NCI-H446 treated with DMSO at 0.1 percent for 48 hours (cell line): ENCODE measurements at places on chromosomes 6 and 20.

- peak; percentile 10 for DNase-seq
These were observed 97.0 kb downstream of the KCNB1 start for GRCh38 chr20:49385465-49385864.

GRCh38 chr6:111679126-111679858 lies 73.6 kb upstream of the TRAF3IP2 start:
- no peak for DNase-seq

DNA sequence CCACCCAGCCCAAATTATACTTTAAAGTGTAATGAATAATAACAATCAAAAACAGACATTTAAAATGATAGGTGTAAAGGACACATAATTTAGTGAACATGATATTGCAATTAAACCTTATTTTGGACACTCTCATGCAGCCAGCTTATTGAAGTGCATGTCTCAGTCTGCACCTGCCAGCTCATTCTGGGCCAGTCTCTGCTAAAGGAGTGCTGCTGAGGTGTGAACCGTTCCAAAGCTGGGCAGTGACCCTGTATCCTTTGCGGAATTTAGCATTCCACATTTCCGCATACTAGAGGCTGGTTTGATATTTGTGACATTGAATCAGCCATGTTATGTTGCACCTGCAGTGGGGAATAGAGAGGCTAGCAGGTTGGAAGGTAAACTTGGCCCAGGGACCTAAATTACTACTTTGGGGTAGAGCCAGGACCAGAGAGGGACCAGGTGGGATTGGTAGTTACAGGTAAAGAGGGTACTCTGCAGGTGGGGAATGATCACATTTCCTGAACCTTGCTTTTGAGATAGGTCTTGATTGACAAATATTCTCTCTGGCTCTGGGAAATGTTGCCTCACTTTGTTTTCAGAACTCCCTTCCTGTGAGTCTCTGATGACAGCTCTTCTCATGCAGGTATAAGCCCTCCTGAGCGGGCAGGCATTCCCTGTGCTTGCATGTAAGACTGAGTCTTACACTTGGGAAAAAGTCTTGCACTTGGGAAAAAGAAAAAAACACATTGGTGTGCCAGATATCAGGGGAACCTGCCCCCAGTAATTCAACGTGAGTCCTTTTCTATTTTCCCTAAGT lies 26.2 kb downstream of the TULP4 start:
- DNase-seq, result no peak

GRCh38 chr6:23323897-23324296 lies 754.5 kb downstream of the HDGFL1 start:
- no peak for DNase-seq

DNA sequence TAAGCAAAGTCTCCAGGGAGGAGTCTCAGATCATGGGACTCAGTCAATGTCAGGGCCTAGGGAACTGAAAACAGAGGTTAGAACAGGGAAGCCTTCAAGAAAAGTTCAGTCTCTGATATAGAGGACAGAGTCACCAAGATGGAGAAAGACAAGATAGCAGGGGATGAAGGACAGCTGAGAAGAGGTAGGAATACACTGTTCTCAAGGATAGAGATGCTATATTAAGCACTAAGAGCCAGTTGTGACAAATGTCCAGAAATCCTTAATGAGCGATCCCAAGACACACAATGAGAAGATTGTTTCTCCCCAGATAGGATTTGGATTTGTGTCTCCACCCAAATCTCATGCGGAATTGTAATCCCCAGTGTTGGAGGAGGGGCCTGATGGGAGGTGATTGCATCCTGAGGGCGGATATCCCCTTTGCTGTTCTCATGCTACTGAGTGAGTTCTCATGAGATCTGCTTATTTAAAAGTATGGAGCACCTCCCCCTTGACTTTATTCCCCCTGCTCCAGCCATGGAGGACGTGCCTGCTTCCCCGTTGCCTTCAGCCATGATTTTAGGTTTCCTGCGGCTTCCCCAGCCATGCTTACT lies 168.2 kb downstream of the AKAP7 start:
- DNase-seq, result no peak

DNA sequence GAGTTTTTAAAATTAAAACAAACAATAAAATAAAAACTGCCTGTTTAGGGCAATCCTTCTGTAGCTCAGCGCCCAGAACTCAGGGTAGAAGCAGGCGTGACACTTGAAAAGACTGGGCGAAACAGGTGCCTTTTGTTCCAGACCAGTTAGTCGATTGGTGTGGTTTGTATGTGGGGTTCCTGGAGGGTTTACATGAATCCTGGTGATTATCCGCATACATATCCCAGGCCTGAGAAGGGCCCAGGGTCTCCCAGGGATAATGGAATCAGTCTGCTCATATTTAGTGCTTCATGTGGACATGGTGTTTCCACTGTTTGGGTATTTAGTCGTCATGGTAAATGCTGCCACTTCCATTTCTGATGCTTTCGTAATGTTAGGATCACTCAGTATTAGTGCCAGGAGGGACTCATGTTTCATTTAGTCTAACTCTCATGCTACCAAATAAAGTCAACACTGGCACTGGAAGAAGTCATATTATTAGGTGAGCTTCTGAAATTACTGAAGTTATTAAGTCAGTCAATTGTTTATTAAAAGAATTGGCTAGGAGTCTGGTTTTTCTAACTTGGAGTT lies 116.5 kb downstream of the SAMD5 start:
- no peak for DNase-seq

GRCh38 chr20:46268662-46269061 lies 39.6 kb downstream of the CDH22 start:
- no peak for DNase-seq

DNA sequence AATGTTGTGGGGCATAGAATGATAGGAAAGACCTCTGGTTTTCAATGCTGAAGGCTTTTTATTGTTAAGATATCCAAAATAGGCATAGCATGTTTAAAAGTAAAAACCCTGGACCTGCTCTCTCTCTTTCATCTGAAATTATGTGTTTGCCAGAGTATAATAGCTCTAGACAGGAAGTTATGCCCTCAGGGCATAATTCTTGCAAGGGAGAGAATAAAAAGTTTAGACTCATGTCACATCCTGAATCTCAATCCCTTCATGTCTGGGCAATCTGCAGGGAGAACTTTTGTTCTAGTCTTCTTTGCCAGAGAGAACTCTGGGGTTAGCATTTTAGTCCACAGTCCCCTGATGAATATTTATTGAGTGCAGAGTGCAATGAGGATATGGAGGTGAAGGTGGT lies 297.3 kb upstream of the FLRT3 start:
- DNase-seq, result no peak

DNA sequence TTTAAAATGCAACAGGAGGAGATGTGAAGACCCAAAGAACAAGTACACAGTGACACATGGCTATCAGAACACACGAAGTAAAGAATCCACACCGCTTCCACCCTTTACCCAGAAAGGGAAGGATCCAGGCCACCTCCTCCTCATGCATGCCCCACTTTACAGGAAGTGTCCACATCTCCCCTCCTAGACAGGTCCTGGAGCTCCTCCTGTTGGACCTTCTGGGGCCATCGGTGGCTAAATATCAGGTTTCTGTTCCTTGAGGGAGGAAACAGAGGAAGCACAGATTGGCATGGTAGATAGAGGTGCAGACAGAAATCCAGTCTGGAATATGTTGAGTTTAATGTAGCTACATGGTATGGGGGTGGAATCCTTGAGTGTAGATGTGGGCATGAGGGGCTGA lies 10.9 kb downstream of the NINL start:
- DNase-seq, result no peak

- no peak for DNase-seq
These were observed 71.5 kb downstream of the LYRM2 start for GRCh38 chr6:89566930-89567629.

DNA sequence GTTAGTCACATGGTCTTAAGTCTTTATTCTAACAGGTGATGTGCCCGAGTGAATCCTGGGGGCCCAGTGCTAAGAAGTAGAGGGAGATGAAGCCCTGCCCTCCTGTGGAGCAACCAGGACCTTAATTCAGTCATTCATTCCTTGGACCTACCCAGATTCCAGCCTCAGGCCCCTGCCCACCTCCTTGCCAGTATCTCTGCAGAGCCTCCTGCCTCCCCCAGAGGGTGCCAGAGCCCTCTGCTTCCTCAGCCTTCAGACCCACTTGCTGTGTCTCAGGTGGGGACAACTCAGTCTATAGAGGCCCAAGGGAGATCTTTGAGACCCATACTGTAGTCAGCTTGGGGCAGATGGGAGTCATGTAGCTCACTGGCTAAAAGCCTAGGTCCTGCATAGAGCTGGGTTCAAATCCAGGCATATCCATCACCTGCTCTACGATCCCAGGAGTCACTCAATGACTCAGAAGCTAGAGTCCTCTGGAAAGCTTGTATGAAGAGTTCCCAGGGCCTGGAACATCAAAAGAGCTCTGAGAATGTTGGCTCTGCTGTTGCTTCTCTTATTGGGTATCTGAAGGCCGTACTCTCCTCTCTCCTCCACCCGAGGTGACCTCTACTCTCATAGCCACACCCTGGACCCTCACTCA lies 3.9 kb upstream of the SIGLEC1 start:
- DNase-seq, result peak; percentile 8

DNA sequence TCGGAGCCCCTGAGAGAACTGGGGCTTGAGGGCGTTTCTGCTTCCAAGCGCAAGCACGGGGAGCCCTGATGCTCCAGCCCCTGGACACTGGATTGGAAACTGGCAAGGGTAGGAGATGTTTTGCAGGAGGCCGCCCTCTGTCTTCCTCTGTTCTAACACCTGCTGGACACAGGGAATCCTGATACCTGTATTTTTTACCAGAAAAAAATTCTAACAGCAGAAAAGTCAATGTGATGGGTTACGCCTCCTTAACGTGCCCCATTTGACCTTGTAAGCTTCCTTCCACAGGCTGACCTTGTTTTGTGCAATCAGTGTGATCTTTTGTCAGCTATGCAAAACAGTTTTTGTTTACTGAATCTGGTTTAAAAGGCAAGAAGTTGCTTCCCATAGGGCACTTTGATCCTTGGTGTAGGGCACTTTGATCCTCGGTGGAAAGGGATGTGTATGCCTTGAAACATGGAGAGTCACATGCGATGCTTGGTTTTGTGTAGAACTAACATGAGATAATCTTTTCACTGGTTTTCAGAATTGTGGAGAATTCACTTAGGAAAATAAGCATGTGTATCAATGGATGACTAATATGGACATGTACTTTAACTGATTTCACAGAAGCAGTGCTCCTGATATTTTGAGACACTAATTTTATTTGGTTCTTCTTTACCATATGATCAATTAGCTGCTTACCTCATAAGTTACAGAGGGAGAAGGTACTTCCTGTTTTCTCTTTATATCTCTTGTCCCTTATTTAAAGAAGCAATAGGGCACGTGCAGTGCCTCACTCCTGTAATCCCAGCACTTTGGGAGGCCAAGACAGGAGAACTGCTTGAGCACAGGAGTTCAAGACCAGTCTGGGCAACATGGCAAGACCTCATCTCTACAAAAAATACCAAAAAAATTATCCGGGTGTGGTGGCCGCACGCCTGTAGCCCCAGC lies 59.9 kb upstream of the MAP3K4 start:
- no peak for DNase-seq

DNA sequence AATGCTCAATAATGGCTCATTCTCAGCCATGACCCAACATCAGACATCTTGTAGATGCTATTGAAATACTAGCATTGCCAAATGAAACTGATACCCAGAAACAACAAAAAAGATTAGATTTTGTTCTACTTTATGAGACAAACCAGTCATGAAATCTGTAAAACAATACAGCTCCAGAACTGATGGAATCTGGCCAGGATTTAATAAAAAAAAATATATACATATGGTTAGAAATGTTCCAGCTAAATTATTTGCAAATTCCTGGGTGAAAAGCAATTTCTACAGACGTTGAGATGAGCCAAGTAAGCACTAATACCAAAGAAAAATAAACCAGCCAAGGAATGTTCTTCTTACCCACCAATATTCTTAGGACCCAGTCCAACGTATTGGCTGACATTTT lies 201.3 kb downstream of the EPHA7 start:
- DNase-seq, result peak; percentile 19

DNA sequence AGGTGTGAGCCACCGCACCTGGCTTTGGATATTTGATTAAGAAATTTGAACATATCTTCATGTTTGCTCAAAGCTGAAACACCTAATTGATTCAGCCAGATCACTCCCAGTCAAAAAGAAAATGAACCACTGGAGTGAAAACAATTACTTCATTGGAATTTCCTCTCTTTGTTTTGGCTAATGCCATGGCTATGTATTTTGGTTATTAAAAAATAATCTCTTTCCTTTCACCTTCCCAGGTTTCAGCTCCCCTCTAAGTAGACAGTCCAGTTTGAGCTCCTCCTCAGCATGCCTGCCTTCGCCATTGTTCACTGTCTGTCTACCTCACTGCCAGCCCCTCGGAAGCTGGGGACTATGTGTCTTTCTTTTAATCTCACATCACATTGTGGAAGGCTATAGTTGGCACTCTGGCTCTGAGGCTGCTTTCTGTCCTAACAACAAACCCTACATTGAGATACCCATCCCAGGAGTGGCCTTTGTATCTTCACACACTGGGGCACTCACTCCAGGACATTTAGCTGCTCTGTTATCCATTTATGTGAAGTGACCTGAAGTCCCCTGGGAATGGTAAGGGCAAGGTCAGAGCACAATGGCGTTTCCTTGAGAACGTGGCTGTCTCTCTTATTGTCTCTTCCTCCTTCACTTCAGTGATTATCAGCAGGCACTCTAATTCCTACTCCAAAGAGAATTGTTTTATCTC lies 764.0 kb upstream of the CITED2 start:
- no peak for DNase-seq

DNA sequence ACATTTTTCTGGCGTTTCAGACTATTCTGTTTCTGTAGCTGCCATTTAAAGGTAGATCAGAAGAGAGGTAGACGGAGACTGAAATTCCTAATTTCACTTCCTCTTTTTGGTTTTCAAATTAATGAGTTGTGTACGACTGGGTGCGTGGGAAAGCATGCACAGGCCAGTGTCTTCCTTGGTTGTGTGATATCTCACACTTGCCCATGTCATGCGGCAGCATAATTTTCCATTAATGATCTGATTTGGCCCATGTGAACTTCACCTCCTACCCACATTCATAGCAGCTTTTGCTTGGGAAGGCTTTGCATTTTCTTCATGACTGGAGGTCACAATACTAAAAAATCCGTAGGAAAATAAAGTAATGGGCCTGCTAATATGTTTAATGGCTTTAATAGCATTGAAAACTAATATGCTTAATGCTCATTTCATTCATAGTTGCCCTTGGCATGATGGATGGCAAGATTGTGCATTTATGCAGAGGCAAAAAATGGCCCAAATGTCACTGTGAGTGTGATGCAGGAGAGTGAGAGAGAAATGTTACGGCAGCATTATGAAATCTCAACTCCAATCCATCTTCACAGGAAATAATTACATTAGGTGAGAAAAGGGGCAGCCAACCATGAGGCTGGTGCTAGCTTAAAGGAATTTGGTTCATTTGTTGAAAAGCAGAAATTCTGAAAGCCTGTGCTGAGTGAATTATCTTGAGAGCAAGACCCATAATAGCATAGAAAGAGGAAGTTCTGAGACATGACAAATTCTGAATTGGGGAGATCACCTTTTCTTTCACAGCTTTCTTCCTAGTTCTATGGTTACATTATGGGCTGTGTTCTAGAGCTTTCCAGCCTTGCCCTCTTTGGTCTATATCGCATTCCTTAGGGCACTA lies 69.0 kb upstream of the UST start:
- DNase-seq, result no peak

DNA sequence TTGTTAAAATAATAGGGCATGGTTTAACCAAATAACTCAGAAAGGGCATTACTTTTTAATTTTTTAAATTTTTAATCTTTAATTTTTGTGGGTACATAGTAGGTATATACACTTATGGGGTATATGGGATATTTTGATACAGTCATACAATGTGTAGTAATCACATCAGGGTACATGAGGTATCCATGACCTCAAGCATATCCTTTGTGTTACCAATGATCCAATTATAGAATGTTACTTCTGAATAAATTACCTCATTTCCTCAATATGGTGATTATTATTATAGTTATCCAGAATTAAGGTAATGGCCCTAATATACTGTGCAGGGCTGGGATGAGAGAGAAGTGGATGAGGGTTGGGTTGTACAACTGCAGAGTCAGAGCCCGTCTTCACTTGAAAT lies 45.1 kb upstream of the TMEM30A start:
- no peak for DNase-seq
